ENCODE measurements at places on chromosomes 1 and 21.

- H3K4me1 ChIP-seq: peaks cover 26% of the 10 kb centered on the region
- H3K27me3 ChIP-seq: no peaks in the 10 kb centered on the region
- no peak within 1 kb of the TSS for H3K27ac ChIP-seq
- H3K4me3 ChIP-seq: no peak within 1 kb of the TSS
- no peaks in the 10 kb centered on the region for H3K36me3 ChIP-seq
Measured at GRCh38 chr1:173206816-173207568, at the start of gene TNFSF4. Gene TNFSF4 (minus strand): TSS chr1:173207331. CDS start chr1:173207176, 155 bp downstream.

DNA sequence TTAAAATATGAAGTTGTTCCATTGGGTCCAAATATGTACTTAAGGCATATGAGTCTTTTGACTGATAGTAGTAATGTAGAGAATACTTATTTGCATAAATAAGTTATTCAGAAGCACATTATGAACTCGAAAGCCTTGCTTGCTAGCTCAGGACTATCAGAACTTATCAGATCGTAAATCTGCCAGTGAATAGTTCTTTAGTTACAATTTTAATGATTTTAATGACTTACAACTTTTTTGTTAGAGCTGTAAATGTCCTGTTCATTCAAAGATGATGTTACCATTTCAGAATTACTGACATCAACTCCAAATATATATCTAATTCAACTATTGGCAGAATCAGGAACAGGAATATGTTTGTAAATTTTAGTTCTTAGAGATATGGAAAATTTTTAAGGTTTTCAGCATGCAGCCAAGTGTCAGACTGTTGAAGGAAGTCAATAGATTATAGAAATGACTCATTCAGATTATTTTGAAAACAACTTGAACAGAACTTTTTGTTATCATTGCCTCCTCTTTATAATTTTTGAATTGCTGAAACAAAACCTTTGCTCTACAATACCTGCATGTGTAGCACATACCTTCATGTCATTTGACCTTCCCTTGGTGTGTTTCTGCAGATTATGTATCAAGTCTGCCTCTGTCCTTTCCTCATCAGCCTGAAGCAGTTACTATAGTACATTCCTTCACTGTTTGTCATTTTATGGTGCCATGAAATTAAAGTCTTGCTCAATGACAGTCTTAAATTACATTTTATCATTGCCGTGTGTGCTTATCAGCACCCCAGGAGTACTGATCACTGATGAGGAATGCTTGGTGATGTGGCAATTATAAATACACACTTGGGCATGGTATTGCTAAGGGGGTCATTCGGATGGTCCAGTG lies 44.9 kb downstream of the LRRC8D start:
- H3K27ac ChIP-seq: peak overlapping the region; percentile 85
- no peaks in the 10 kb centered on the region for H3K36me3 ChIP-seq
- H3K27me3 ChIP-seq: no peaks in the 10 kb centered on the region
- peaks cover 12% of the 10 kb centered on the region for H3K4me1 ChIP-seq
- H3K4me3 ChIP-seq: no peak overlapping the region

DNA sequence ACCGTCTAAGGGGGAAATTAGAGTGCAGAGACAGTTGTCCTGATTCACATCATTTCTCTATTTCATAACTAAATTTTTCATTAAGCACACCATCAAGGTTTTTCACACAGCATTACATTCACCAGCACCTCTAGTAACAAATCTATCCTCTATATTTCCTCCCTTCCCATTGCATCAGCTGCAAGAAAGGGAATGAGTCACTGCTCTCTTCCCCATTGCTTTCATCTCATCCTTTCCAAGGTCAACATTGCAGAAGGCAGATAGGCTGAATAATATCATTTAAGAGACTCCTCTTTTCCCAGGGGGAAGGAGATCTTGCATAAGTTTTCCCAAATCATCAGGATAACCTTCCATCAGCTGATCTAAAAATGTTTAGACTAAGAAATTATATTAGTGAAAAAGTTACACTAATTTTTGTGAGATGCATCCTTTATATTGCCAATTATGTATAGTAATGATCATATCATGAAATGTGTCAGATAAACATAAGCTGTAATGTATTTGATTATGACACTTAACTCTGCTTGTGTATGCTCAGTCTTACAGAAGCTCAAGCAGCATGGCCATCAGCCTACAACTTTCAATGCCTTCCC lies 4.3 kb downstream of the INTS7 start:
- H3K4me3 ChIP-seq: no peak overlapping the region
- no peaks in the 10 kb centered on the region for H3K36me3 ChIP-seq
- peak overlapping the region; percentile 63 for H3K27ac ChIP-seq
- H3K27me3 ChIP-seq: no peaks in the 10 kb centered on the region
- peak; percentile 51 for DNase-seq

GRCh38 chr1:186657481-186657880 lies 22.7 kb downstream of the PTGS2 start:
- no peak overlapping the region for H3K4me3 ChIP-seq
- H3K4me1 ChIP-seq: no peaks in the 10 kb centered on the region
- H3K27ac ChIP-seq: no peak overlapping the region
- H3K36me3 ChIP-seq: no peaks in the 10 kb centered on the region
- H3K27me3 ChIP-seq: no peaks in the 10 kb centered on the region

DNA sequence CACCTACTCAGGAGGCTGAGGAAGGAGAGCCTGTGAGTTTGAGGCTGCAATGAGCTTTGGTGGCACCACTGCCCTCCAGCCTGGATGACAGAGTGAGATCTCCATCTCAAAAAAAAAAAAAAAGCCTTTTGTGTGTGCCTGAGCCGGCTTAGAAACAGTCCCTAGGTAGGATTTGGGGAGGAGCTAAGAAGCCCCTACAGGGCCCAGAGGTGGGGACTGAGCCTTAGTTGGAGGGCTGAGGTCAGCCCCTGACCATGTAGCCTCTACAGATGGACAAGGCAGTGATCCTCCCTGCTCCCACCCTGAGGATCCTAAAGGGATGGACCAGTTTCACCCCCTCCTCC lies 2.5 kb downstream of the ADAMTSL4 start:
- no peaks in the 10 kb centered on the region for H3K36me3 ChIP-seq
- no peaks in the 10 kb centered on the region for H3K27me3 ChIP-seq
- no peak overlapping the region for H3K4me3 ChIP-seq
- peak overlapping the region; percentile 82 for H3K27ac ChIP-seq
- H3K4me1 ChIP-seq: peaks cover 29% of the 10 kb centered on the region

- H3K36me3 ChIP-seq: no peaks in the 10 kb centered on the region
- H3K4me3 ChIP-seq: no peak overlapping the region
- H3K27ac ChIP-seq: no peak overlapping the region
Measured at GRCh38 chr21:24302400-24302799, 1304.9 kb downstream of the MRPL39 start.

- DNase-seq: peak; percentile 46
- peaks cover 8% of the 10 kb centered on the region for H3K4me1 ChIP-seq
- H3K27ac ChIP-seq: no peak overlapping the region
- no peaks in the 10 kb centered on the region for H3K36me3 ChIP-seq
- no peaks in the 10 kb centered on the region for H3K27me3 ChIP-seq
- no peak overlapping the region for H3K4me3 ChIP-seq
Measured at GRCh38 chr1:30763651-30764248, 6.2 kb upstream of the LAPTM5 start.

GRCh38 chr1:234509457-234510328 lies 30.7 kb upstream of the TARBP1 start:
- no peak for DNase-seq
- no peaks in the 10 kb centered on the region for H3K4me1 ChIP-seq
- H3K27me3 ChIP-seq: no peaks in the 10 kb centered on the region
- H3K36me3 ChIP-seq: no peaks in the 10 kb centered on the region

GRCh38 chr1:39431927-39432326 lies 59.5 kb upstream of the BMP8A start:
- H3K27ac ChIP-seq: no peak overlapping the region
- peaks cover 4% of the 10 kb centered on the region for H3K4me1 ChIP-seq
- H3K4me3 ChIP-seq: no peak overlapping the region
- H3K27me3 ChIP-seq: no peaks in the 10 kb centered on the region

- no peak overlapping the region for H3K4me3 ChIP-seq
- no peak for DNase-seq
- no peaks in the 10 kb centered on the region for H3K36me3 ChIP-seq
- no peaks in the 10 kb centered on the region for H3K27me3 ChIP-seq
Measured at GRCh38 chr1:184329245-184329953, 57.4 kb upstream of the C1orf21 start.

GRCh38 chr1:40248412-40248811 lies 675 bp downstream of the TMCO2 start:
- no peak for DNase-seq
- H3K4me3 ChIP-seq: no peak overlapping the region
- no peaks in the 10 kb centered on the region for H3K36me3 ChIP-seq
- H3K27ac ChIP-seq: peak overlapping the region; percentile 37

DNA sequence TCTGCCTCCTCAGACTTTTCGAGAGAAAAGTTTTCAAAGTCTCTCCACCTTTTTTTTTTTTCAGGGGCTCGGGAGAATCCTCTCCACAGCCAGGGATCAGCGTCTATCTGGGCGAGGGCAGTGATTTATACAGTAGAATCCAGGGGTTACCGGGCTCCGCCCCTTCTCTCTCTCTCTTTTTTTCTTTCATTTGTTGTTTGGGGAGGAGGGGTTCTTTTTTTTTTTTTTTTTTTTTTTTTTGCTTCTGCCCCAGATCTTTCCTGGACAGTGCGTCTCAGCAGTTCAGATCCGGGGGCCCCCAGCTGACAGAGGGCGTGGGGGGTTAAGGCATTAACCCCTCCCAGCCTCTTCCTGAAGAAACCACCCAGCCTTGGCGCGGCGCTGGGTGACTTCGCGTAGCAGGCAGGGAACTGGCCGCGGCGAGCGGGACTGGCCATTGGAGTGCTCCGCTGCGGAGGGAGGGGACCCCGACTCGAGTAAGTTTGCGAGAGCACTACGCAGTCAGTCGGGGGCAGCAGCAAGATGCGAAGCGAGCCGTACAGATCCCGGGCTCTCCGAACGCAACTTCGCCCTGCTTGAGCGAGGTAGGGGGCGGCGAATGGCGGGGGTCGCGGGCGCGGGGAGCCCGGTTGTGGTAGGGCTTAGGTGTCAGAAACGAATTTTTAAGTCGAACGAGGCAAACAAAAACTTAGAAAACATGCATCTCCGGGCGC lies at the start of gene S1PR1:
S1PR1 (plus strand) TSS at position 504 of the 713 bp plus-strand sequence. CDS start 1,966 bp downstream, outside the sequence.
- H3K27me3 ChIP-seq: peaks cover 19% of the 10 kb centered on the region
- DNase-seq: peak; percentile 71
- H3K36me3 ChIP-seq: no peaks in the 10 kb centered on the region
- peak within 1 kb of the TSS; percentile 81 for H3K4me3 ChIP-seq
- H3K27ac ChIP-seq: peak within 1 kb of the TSS; percentile 44
- H3K4me1 ChIP-seq: peaks cover 5% of the 10 kb centered on the region

DNA sequence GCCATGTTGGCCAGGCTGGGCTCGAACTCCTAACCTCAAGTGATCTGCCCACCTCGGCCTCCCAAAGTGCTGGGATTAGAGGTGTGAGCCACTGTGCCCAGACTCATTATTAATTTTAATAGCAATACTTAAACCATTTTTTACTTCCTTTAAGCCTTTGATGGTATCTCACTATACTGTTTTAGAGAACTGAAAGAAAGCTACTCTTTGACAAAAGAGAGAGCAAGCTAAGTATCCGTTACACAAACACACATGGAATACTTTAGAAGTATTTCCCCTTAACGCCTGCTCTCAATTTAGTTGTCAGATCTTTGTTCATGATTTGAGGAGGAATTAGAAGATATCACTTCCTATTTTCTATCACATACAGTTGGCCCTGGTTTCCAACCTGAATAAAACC lies 189.4 kb downstream of the COP1 start:
- H3K27me3 ChIP-seq: no peaks in the 10 kb centered on the region
- no peaks in the 10 kb centered on the region for H3K36me3 ChIP-seq
- H3K27ac ChIP-seq: no peak overlapping the region
- H3K4me1 ChIP-seq: no peaks in the 10 kb centered on the region
- no peak for DNase-seq
- H3K4me3 ChIP-seq: no peak overlapping the region

DNA sequence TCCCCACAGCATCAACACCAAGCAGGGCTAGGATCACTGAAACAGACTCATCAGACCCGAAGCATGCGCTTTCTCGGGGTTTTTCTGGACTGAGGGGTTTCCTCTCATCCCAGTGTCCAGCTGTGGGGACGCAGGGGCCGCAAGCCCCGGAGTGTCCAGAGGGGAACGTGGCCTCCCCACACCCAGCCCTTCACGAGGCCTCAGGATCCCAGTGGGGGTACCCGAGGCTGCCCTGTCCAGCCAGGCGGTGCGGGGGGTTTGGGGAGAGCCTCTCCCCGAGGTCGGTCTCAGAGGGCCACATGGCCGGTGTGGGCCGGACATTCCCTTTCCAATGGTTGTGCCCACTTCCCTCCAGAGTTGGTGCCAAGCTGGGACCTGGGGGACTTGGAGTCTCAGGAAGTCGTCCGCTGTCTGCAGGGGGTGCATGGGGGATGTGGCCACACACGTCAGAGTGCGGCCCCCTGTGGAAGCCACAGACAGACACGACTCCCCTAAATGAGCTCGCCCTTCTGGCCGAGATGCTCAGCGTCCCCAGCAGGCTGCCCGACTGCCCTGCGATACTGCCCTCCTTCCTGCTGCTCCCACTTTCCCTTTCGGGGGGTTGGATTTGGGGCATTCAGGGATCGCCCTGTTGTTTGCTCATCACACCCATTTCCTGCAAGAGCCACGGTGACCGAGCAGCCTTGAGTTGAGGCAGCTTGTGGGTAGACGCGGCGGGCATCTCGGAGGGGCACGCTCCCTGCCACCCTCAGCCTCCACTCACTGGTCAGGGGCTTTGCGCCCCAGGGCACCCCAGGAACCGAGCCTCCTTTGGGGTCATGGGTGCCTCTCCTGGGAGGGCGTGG lies 4.1 kb downstream of the COL6A1 start:
- DNase-seq: no peak
- no peaks in the 10 kb centered on the region for H3K36me3 ChIP-seq
- H3K27me3 ChIP-seq: no peaks in the 10 kb centered on the region
- H3K4me1 ChIP-seq: peaks cover 5% of the 10 kb centered on the region
- H3K4me3 ChIP-seq: no peak overlapping the region
- H3K27ac ChIP-seq: no peak overlapping the region

DNA sequence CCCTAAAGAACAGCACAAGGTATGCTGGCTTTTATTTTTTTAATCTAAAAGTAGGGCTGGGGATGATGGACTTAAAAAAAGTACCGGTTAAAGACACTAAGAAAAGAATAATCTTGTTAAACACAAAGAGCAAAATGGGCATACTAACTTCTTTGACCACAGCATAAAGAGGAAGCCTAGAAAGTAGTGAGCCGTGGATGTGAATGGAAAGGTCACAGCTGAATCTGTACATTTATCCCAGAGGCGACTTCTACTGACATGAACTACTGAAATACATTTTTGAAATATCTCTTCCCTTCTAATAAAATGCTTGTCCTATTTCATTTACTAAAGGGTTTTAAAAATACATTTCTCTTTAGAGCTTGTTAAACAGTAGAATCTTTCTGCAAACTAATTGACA lies 140.7 kb downstream of the SLC45A1 start:
- no peaks in the 10 kb centered on the region for H3K36me3 ChIP-seq
- H3K27ac ChIP-seq: no peak overlapping the region
- H3K4me3 ChIP-seq: no peak overlapping the region
- H3K27me3 ChIP-seq: no peaks in the 10 kb centered on the region
- no peak for DNase-seq
